Right atrium auricular region (tissue), 2 donors: ENCODE measurements at places on chromosomes 12 and 14. TPM values are rescaled to one million over a fixed set of nuclear protein-coding genes. Genes with fewer than 3 reads are reported as not detected.
A peak's percentile ranks its signal among the peaks of the same experiment; 100 is the strongest.

- no peak overlapping the region for H3K4me3 ChIP-seq
- H3K36me3 ChIP-seq, result peaks cover 39% of the 10 kb centered on the region
- no peaks in the 10 kb centered on the region for H3K27me3 ChIP-seq
- DNase-seq, result no peak
These were observed 19.3 kb upstream of the GALNT16 start for GRCh38 chr14:69240527-69241173.

GRCh38 chr14:53368711-53369201 is 215.6 kb upstream of the DDHD1 start:
- no peaks in the 10 kb centered on the region for H3K27me3 ChIP-seq
- peaks cover 5% of the 10 kb centered on the region for H3K4me1 ChIP-seq
- DNase-seq, result no peak
- no peaks in the 10 kb centered on the region for H3K36me3 ChIP-seq
- H3K4me3 ChIP-seq, result no peak overlapping the region

DNA sequence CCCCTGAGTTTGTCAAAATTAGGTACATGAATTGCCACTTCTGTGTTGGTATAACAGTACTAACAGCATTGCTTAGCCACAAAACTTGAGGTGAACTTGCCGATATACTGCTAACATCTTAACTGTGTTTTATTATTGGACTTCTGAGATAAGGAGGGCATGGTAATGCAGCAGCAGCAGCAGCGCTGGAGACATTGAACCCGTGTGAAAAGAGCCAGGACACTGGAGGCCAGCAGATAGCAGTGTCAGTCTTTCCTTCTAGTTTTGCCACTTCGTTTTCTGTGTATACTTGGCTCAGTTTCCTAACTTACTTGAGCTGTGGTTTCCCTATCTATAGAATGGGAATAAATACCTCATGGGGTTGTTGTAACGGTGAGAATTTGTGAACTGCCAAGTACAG is 82.7 kb downstream of the KTN1 start:
- no peak for DNase-seq
- H3K36me3 ChIP-seq, result peaks cover 35% of the 10 kb centered on the region
- H3K27ac ChIP-seq, result peak overlapping the region; percentile 22

GYS2 gene
- not detected for total RNA-seq

CNIH1 gene
- total RNA-seq, result 134 TPM
